ENCODE measurements at places on chromosomes 11 and 22. TPM values are rescaled to one million over a fixed set of nuclear protein-coding genes. Genes with fewer than 3 reads are reported as not detected.
A peak's percentile ranks its signal among the peaks of the same experiment; 100 is the strongest.

Gene ACR
- not detected for polyA plus RNA-seq

GRCh38 chr11:33919645-33920044, 27.8 kb upstream of the LMO2 start:
- no peak for DNase-seq
- H3K27me3 ChIP-seq = no peaks in the 10 kb centered on the region
- no peaks in the 10 kb centered on the region for H3K4me1 ChIP-seq

- peaks cover 10% of the 10 kb centered on the region for H3K36me3 ChIP-seq
- no peak for DNase-seq
- H3K27ac ChIP-seq = peak overlapping the region; percentile 99
- H3K4me1 ChIP-seq = peaks cover 34% of the 10 kb centered on the region
- H3K27me3 ChIP-seq = no peaks in the 10 kb centered on the region
Observed at GRCh38 chr22:41382610-41383009, 868 bp downstream of the TEF start.

Gene OR51B5
- polyA plus RNA-seq = not detected

GRCh38 chr22:45843986-45844385, 133.0 kb downstream of the WNT7B start:
- no peaks in the 10 kb centered on the region for H3K4me1 ChIP-seq
- H3K36me3 ChIP-seq = peaks cover 42% of the 10 kb centered on the region
- DNase-seq = no peak
- H3K4me3 ChIP-seq = no peak overlapping the region
- no peaks in the 10 kb centered on the region for H3K27me3 ChIP-seq

Gene RNF169
- polyA plus RNA-seq = 2.1 TPM

Gene NAALADL1
- polyA plus RNA-seq = 10.0 TPM

- DNase-seq = no peak
- H3K4me1 ChIP-seq = peaks cover 10% of the 10 kb centered on the region
- H3K27ac ChIP-seq = no peak overlapping the region
- H3K36me3 ChIP-seq = no peaks in the 10 kb centered on the region
- no peak overlapping the region for H3K4me3 ChIP-seq
Observed at GRCh38 chr11:130318031-130318673, 3.4 kb upstream of the ZBTB44 start.

Gene CCDC73
- not detected for polyA plus RNA-seq

DNA sequence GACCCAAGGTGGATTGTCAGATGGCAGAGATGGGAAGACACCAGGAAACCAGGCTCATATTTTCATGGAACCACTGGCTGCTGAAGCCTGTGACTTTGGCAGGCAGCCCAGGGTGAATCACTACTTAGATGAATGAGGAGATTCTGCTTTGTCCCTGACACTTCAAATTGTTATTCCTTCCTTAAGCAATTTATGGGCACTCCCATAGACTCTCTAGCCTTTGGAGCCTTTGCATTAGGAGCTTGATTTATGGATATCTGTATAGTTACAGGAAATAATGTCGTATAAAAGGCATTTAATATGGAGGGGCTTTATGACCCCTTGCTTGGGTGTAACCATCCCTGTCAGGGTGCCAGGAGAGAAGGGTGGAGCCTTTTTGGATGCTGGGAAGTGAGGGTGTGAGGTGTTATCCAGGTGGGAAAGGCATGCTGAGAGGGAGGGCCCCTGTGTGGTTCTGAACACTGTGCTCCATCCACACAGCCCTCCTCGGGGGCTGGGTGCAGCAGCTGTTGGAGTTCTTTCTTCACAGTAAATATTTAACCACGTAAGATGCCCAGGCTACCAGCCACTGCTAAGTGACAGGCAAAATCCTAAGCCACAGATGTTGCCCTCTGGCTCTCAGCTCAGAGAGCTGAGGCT, 35.3 kb downstream of the IL18 start:
- H3K27ac ChIP-seq = no peak overlapping the region
- H3K36me3 ChIP-seq = no peaks in the 10 kb centered on the region
- H3K4me3 ChIP-seq = no peak overlapping the region
- peak; percentile 39 for DNase-seq
- no peaks in the 10 kb centered on the region for H3K27me3 ChIP-seq
- H3K4me1 ChIP-seq = peaks cover 12% of the 10 kb centered on the region

Gene PELI3
- polyA plus RNA-seq = 9.3 TPM

Gene WNT7B
- polyA plus RNA-seq = 0.06 TPM

DNA sequence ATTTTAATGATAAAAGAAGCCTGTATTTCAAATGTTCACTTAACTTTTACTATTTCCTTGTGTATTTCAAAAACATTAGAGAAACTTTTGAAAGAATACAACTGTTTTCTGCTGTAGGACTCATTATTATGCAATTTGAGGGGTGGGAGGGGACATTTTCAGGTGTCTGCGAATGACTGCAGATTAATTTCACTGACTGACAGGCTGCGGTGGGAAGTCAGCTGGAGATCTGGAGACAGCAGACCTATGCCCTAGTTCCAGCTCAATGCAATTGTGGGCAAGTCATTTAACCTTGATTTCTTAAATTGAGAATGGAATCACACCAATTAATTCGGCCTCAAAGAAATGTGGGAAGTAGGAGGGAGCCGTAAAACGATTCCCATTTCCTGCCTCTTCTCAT, 128.7 kb downstream of the ARL14EP start:
- no peaks in the 10 kb centered on the region for H3K36me3 ChIP-seq
- no peak overlapping the region for H3K27ac ChIP-seq
- no peak for DNase-seq
- H3K4me1 ChIP-seq = no peaks in the 10 kb centered on the region
- H3K27me3 ChIP-seq = no peaks in the 10 kb centered on the region

Gene ALX4
- not detected for polyA plus RNA-seq

DNA sequence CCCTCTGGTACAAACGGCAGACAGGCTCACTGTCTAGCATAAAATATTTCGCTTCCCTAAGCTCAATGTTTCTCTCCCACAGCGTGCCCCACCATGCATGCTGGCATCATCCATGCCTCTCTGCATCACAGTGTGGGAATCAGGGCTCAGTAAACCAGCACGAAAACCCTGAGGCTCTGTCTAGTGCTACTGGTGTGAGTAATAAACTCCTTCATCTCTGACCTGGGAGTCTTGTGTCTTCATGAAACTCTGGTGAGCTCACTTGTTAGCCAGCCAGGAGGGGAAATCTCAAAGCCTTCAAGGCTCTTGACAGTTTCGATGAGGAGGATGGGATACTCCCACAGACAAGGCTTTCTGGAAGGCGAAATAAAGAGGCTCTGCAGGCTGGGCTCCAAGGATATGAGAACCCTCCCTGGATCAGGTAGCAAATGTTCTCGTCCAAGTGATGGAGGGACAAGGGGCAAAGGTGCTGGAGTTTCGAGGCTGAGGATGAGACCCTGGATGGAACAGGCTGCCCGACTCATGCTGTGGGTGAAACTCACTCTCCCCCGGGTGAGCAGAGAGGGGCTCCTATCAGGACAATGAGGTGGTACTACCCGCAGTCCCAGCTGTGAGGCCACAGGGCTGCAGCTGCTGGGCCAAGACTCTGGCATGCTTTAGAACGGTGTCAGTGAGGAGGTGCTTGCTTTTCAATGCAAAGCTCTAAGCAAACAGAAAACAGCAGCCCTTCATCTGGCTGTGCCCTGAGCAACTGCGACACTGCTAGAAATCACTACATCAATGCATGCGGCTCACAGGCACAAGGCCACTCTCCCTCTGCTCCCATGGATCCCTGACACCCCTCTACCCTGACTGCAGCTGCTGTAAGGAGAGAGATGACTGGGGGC, 69.3 kb downstream of the SHANK2 start:
- H3K36me3 ChIP-seq = no peaks in the 10 kb centered on the region
- no peaks in the 10 kb centered on the region for H3K4me1 ChIP-seq
- H3K27me3 ChIP-seq = no peaks in the 10 kb centered on the region
- no peak for DNase-seq

GRCh38 chr11:75430714-75431532, 2.1 kb downstream of the KLHL35 start:
- peaks cover 5% of the 10 kb centered on the region for H3K36me3 ChIP-seq
- peak overlapping the region; percentile 55 for H3K27ac ChIP-seq
- no peak for DNase-seq
- H3K4me1 ChIP-seq = peaks cover 17% of the 10 kb centered on the region
- H3K4me3 ChIP-seq = peak overlapping the region; percentile 33

GRCh38 chr11:120482149-120482548, 29.4 kb upstream of the GRIK4 start:
- no peak for DNase-seq
- peaks cover 89% of the 10 kb centered on the region for H3K36me3 ChIP-seq
- no peaks in the 10 kb centered on the region for H3K4me1 ChIP-seq
- no peak overlapping the region for H3K4me3 ChIP-seq
- H3K27me3 ChIP-seq = no peaks in the 10 kb centered on the region

Gene CARD18
- not detected for polyA plus RNA-seq

DNA sequence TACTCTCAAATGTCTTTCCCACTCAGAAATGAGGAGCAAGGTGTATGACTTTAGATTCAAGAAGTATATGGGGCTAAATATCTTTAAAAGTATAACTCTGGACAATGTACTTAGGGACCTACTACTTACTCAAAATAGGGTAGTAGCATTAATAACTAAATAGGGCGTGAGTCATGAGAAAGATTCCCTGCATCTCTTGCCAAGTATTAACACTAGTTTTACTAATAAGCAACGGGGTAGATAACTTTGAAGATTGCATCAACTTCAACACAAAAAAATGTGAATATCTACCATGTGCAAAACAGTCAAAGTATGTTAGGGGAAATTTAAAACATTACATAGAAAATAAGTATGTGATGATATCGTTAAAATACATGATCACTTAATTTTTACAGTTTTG, 99.6 kb downstream of the PGR start:
- no peak for DNase-seq
- no peak overlapping the region for H3K4me3 ChIP-seq
- H3K36me3 ChIP-seq = no peaks in the 10 kb centered on the region
- no peaks in the 10 kb centered on the region for H3K27me3 ChIP-seq

- peaks cover 8% of the 10 kb centered on the region for H3K4me1 ChIP-seq
- H3K27ac ChIP-seq = no peak overlapping the region
- H3K4me3 ChIP-seq = no peak overlapping the region
- H3K36me3 ChIP-seq = no peaks in the 10 kb centered on the region
- no peaks in the 10 kb centered on the region for H3K27me3 ChIP-seq
Observed at GRCh38 chr11:121393855-121394254, 58.3 kb upstream of the SORL1 start.

Gene MAPK12
- polyA plus RNA-seq = 4.7 TPM

GRCh38 chr11:113174882-113175281, 139.5 kb upstream of the TTC12 start:
- peaks cover 15% of the 10 kb centered on the region for H3K4me1 ChIP-seq
- no peak overlapping the region for H3K4me3 ChIP-seq
- no peak for DNase-seq

GRCh38 chr11:131674051-131674755, 303.8 kb downstream of the NTM start:
- H3K36me3 ChIP-seq = no peaks in the 10 kb centered on the region
- no peak overlapping the region for H3K27ac ChIP-seq
- H3K4me3 ChIP-seq = no peak overlapping the region
- DNase-seq = peak; percentile 71
- H3K4me1 ChIP-seq = no peaks in the 10 kb centered on the region
- peaks cover 8% of the 10 kb centered on the region for H3K27me3 ChIP-seq

Gene CSNK2A3
- polyA plus RNA-seq = 0.56 TPM

GRCh38 chr11:63687845-63688244, 6.5 kb downstream of the RTN3 start:
- H3K36me3 ChIP-seq = no peaks in the 10 kb centered on the region
- no peak for DNase-seq
- no peaks in the 10 kb centered on the region for H3K27me3 ChIP-seq
- peaks cover 20% of the 10 kb centered on the region for H3K4me1 ChIP-seq
- no peak overlapping the region for H3K27ac ChIP-seq

- peaks cover 27% of the 10 kb centered on the region for H3K36me3 ChIP-seq
- no peaks in the 10 kb centered on the region for H3K4me1 ChIP-seq
- no peak for DNase-seq
Observed at GRCh38 chr11:17526931-17527627, 17.1 kb downstream of the USH1C start.

DNA sequence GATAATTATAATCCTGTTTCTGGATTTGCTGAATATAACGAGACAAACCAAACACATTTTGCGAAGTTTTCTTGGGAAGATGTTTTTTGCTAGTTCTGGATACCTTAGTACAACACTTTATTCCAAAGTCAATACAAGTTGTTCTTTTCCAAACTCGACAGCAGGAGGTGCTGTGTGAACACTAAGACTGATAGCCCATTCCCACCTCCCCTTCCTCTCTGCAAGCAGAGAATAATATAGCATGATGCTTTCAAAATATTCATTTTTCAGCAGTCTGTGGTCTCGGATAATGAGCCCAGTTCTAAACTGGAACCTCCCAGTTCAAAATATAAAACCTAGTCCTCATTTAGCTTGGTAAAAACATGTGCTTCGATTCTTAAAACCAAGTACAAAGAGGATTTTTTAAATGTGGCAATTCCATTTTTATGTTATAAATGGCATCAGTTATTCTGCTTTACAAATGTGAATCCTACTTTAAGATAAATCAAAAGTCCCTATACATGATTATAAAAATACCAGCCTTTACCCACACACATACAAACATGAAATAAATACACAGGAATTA, 129.1 kb downstream of the DCDC1 start:
- H3K27me3 ChIP-seq = no peaks in the 10 kb centered on the region
- no peaks in the 10 kb centered on the region for H3K4me1 ChIP-seq
- H3K27ac ChIP-seq = no peak overlapping the region
- peak; percentile 79 for DNase-seq

Gene SPA17
- 10.7 TPM for polyA plus RNA-seq

GRCh38 chr11:79019975-79020374, 420.9 kb downstream of the TENM4 start:
- DNase-seq = no peak
- H3K27ac ChIP-seq = no peak overlapping the region
- no peaks in the 10 kb centered on the region for H3K27me3 ChIP-seq
- H3K4me1 ChIP-seq = no peaks in the 10 kb centered on the region
- H3K4me3 ChIP-seq = no peak overlapping the region
